ENCODE measurements at places on chromosomes 4 and X.

- DNase-seq: no peak
Measured at GRCh38 chr4:150252306-150252705, 174.1 kb downstream of the DCLK2 start.

- DNase-seq: no peak
Measured at GRCh38 chr4:54290980-54291379, 61.9 kb downstream of the PDGFRA start.

DNA sequence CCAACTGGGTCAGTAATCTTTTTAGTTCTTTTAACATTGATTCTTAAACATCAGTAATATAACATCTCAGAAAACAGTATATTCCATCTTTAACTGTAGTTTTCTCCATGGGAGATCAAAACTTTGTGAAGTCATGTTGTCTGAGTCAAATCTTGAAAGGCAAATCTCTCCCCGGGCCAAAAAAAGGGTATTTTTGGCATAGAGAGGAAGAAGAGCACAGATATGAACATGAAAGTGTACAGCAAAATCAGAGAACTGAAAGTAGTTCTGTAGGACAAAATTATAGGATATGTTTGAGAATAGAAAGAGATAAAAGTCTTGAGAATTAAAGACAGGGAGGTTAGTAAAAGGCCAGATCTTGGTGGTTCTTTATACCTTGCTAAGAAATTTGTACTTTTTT is 176.4 kb upstream of the GYPA start:
- no peak for DNase-seq

- no peak for DNase-seq
Measured at GRCh38 chrX:10833299-10834169, 213.1 kb upstream of the MID1 start.

DNA sequence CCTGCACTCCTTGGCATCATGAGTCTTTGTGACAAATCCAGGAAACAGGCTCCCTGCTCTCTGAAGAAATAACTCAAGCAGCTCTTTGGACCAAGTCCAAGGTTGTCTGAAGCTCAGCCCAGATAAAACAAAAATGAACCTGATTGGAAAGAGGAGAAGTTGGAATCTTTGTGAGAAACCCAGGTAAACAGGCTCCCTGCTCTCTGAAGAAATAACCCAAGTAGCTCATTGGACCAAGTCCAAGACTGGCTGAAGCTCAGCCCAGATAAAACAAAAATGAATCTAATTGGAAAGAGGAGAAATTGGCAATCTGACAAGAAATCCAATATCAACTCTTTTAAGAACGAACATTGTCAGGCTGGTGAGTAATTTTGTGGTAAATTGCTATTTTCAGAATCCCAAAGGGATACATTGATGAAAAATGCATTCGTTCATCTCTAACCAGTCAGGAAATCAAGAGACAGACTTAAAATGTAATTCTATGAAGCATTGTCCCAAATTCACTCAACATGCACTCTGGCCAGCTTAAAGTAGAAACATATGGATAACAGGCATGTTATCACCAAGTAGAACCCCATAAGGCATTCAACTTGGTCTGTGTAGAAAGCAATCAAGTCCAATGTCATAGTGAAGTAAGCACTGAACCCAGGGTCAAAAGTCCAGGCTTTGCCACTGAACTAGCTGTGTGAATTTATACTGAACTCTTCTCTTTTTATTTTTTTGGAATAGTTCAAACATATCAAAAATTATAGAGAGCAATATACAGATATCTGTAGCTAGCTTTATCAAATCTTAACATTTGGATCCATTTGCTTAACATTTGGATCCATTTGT is 16.8 kb upstream of the NFXL1 start:
- DNase-seq: no peak

- no peak for DNase-seq
Measured at GRCh38 chr4:151114986-151115385, 15.6 kb downstream of the RPS3A start.

DNA sequence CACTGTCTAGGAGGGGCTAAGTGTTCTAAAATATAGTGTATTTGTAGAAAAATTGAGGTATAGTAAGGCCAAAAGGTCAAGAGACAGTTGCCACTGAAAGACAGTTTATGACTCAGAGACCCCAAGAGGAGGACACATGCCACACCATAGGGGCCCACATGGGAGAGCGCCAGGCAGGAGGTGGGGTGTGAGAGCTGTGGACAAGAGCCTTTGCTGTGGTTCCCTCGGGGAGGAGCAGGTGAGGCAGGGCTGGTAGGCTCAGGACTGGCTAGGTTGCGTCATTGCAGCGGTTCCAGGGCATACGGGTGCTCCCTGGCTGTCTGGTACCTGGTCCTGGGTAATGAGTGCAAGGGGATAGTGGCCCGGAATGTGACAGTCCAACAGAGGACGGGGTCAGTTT is 37.6 kb downstream of the CCNQ start:
- no peak for DNase-seq

- no peak for DNase-seq
Measured at GRCh38 chr4:183154701-183155391, 55.8 kb downstream of the WWC2 start.

DNA sequence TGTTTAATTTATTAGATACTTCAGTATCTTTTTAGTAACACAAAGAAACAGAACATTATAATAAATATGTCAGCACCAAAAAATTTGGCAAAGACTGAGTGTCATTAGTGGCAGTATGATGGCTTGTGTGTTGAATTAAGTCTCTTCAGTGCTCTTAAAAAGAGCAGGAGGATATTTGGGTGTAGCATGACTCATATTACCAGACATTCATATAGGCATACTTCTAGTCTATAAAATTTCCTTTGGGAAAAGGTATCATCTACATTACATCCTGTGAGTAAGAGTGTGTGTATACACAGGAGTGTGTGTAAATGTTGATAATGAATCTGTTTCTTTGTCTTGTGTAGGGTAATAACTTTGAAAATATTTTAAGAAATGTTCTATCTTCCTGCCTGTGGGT is 135.7 kb downstream of the CNKSR2 start:
- DNase-seq: no peak

GRCh38 chrX:46626566-46626965 is 53.0 kb downstream of the CHST7 start:
- DNase-seq: no peak
